ENCODE measurements at places on chromosomes 16 and 17. TPM values are rescaled to one million over a fixed set of nuclear protein-coding genes. Genes with fewer than 3 reads are reported as not detected.

ZNF385C gene
- total RNA-seq, result 1.5 TPM

XYLT1 gene
- total RNA-seq, result 12.8 TPM

SPATA32 gene
- total RNA-seq, result not detected

P2RX5 gene
- 0.66 TPM for total RNA-seq

DPEP3 gene
- total RNA-seq, result not detected

SMIM36 gene
- not detected for total RNA-seq

ABCC11 gene
- total RNA-seq, result 0.21 TPM

CHTF18 gene
- 97.6 TPM for total RNA-seq
